ENCODE measurements at places on chromosomes 16 and 17.

- DNase-seq = no peak
These were observed 10.4 kb downstream of the ZNF652 start for GRCh38 chr17:49351572-49352140.

GRCh38 chr17:74875155-74875976 lies 2.6 kb upstream of the FDXR start:
- no peak for DNase-seq

DNA sequence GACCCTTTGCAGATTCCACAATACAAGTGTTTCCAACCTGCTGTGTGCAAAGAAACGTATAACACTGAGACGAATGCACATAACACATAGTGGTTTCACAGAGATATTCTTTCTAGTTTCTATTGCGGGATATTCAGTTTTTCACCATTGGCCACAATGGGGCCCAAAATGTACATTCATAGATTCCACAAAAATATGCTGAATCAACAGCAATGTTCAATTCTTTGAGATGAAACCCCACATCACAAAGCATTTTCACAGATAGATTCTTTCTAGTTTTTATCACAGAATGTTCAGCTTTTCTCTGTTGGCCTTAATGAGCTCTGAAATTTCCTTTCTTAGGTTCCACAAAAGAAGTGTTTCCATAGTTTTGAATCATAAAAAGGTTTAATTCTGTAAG lies 2472.3 kb downstream of the TP53TG3F start:
- DNase-seq = no peak

DNA sequence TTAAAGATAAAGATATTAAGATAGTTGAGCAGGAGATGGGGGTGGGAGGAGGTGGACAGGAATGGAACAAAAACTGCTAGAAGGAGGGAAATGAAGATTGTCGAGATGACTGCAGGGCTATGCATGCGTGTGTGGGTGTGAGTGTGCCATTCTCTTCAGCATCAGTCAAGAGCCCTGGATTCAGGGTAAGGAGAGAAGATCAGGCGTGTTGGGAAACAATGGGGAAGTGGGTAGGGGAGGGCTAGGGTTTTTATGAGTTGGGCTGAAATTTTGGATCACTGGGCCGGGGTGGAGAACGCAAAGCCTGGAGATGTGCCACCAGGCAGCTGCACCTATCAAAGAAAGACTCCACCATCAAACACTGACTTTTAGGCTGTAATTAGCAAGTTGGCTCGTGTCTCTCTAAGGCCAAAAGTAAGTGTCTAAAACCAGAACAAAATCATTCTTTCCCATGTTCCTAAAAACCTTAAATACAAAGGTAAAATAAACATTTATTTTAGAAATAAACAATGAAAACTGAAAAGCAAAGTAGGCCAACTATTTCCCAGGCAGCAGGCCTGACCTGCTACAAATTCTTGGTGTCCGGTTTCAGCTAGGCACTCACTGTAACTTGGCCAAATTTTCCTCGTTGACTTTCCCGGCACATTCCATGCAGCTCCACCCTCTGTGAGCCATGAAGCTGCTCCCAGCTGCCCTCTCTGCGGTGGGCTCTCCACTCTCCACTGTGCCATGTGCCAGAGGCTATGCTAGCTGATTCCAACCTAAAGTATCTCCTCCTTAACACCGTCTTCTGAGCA lies 4.2 kb downstream of the CDRT4 start:
- DNase-seq = no peak

DNA sequence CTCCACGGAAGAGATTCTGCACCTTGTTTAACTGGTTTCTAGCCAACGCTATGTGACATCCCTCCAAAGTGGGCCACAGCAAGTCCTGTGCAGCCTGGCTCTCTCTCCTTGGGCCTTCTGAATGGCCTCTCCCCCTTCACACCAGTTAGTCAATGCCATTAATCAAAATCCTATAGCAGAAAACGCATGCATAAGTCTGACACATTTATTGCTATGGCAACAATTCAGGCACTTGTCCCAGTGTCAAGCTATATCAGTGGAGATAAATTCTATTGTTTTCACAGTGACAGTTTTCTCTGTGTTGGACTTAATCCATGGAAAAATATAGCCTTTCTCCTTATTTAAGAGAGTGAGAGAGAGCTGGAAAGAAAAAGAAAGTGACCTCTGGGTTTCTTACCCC lies 87.2 kb upstream of the TOX3 start:
- DNase-seq = no peak

DNA sequence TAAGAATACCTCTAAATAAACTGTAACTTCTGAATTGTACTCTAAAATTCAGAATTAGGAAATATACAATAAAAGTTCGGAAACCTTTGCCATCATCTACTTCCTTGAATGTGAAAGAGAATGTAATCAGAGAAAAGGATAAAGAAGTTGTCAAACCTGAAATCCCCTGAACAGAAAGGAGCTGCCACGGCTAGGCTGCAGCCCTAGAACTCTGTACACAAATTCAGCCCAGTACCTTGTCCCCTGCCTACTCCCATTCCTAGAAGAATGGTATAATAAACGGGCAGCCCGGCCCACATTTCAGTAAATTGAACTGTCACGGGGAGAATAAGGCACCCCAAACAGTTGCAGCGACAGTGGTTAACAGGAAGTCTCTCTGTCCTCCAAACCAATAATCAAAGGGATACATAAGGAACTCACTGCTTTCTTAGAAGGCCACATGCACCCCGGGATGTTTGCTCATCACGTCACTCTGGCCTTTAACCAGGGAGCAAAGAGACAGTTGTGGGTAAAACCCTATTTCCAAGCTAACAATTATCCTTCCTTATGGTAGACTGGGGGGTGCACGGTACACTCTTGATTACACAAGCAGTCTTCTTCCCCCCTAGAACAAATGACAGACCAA lies 24.3 kb upstream of the RFFL start:
- DNase-seq = no peak

GRCh38 chr17:59420901-59421300 lies 89.4 kb downstream of the YPEL2 start:
- no peak for DNase-seq

DNA sequence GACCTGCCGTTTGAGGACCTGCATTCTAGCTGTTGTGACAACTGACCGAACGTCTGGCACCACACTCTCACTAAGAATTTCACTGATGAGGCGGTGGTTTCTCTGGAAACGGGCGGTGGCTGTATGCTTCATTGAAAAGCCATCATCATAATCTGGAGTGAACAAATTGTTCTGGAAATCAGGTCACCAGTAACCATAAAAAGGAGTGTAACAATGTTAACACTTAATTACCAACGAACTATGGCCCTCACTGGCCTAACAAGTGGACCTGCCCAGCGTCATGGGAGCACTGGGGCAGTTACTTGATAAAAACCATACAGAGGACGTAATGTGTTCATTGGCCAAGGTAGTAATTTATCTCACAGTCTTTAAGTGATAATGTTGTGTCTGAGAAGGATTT lies 15.4 kb downstream of the SMARCE1 start:
- DNase-seq = no peak

GRCh38 chr17:8341456-8341855 lies 1.8 kb downstream of the ODF4 start:
- no peak for DNase-seq

DNA sequence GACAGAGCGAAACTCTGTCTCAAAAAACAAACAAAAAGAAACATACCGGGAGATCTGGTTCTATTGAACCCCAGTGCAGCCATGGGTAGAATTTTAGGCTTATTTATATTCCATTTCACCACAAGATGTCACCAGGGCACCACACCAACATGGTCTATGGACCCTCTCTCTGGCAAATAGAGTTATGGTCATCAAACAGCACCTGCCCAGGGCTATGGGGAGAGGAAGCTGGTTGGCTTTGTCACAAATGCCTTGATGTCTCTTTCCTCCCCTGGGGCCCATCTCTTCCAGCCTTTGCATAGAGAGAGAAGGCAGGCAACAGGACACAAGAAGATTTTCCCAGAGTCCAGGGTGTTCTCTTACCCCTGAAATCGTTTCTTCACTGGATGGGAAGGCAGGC lies 128.4 kb downstream of the WWOX start:
- DNase-seq = no peak

- DNase-seq = peak; percentile 22
These were observed at the start of gene CRYM for GRCh38 chr16:21277927-21278706. TSS of gene CRYM (minus strand) at chr16:21278290. CDS start at chr16:21278251, 39 bp downstream.

DNA sequence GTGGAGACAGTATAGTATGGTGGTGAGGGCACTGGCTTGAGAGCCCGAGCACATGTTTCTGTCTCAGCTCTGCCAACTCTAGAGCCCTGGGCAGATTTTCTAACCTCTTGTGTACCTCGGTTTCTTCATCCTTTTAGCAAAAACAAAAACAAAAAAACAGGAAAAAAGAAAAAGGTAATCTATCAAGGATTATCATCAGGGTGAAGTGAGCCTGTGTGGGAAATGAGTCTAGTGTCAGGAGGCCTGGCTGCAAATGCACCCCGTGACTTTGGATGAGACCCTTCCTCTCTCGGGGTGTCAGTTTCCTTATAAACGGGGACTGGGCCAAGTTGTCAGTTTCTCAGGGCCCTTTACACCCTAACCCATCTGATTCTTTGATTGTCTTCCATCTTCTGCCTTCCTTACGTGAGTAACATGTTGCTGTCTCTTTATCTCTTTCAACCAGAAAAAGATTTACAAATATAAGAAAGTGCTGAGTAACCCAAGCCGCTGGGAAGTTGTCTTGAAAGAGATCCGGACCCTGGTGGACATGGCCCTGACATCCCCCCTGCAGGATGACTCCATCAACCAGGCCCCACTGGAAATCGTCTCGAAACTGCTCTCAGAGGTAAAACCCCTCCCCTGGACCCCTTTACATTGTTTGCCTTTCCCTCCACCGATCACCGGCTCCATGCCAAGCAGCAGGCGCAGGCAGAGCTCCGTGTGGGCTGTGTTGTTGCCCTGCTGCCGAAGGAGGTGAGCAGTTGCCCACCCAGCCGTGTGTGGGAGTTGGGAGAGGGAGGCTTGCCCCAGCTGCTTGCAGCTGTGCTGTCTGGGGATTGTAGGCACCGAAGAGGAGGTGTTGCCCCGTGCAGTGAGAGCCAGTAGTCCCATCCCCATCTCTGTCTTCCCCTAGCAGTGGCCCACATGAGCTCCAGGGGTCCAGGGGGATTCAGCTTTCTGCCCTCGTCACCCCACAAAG lies 127.1 kb upstream of the PLCG2 start:
- no peak for DNase-seq

GRCh38 chr17:27379888-27380533 lies 76.2 kb upstream of the KSR1 start:
- DNase-seq = no peak

GRCh38 chr17:68981288-68981687 lies 26.1 kb upstream of the ABCA8 start:
- DNase-seq = no peak

DNA sequence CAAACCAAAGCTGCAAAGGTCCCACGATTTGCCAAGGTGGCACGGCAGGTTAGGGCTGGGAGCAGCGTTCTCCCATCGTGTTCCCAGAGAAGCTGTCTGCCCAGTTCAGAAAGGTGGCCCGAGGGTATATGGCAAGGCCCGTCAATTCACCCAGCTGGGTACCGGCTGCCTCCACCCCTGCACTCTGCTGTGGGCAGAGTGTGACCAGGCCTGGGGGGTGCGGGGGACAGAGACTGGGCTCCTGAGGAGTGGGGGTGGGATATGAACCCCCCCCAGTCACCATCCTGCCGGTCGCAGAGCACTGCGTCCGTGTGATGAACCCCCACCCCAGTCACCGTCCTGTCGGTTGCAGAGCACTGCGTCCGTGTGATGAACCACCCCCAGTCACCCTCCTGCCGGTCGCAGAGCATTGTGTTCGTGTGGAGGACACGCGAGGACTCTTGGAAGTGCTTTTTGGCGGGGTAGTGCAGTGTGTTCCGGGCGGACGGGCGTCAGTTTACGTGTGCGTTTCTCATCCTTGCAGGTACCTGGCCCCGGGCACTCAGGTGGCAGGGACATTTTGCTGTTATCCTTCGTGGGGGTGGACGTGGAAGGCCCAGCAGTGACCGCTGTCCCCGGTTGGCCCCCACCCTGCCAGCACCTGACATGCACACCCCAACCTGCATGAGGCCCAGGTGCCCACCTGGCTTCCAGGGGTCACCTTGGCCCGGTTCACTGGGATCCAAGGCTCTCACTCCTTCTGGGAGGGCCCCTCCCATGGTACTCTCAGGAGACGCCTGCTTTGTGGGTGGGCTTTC lies 2.7 kb upstream of the FASN start:
- no peak for DNase-seq

All from CD4-positive, alpha-beta memory T cell (primary cell).